IPS DF 19.7 (cell line): ENCODE measurements at places on chromosomes 7 and 10.

- DNase-seq, result no peak
These were observed 35.8 kb downstream of the MINDY3 start for GRCh38 chr10:15824498-15824897.

DNA sequence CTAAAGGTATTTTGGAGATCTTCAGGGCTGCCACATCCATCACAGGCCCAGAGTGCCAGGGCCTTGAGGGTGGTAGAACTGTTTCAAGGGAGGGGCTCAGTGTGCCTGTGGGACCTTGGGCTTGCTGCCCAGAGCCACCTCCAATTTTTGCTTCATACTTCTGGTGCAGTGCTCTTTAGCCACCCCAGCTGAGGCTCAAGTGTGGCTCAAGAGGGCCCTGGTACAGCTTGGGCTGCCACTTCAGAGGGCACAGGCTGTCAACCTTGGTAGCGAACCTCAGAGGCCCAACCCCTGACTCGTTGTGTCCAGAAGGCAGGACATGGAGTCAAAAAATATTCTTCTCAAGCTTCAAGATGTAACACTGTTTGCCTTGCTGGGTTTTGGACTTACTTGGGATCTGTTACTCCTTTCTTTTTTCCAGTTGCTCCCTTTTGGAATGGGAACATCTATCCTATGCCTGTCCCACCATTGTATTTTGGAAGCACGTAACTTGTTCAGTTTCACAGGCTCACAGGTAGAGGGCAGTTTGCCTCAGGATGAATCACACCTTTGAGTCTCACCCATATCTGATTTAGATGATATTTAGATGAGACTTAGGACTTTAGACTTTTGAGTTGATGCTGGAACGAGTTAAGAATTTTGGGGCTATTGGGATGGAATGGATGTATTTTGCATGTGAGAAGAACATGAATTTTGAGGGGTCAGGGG lies 224.8 kb downstream of the RPS24 start:
- DNase-seq, result no peak

DNA sequence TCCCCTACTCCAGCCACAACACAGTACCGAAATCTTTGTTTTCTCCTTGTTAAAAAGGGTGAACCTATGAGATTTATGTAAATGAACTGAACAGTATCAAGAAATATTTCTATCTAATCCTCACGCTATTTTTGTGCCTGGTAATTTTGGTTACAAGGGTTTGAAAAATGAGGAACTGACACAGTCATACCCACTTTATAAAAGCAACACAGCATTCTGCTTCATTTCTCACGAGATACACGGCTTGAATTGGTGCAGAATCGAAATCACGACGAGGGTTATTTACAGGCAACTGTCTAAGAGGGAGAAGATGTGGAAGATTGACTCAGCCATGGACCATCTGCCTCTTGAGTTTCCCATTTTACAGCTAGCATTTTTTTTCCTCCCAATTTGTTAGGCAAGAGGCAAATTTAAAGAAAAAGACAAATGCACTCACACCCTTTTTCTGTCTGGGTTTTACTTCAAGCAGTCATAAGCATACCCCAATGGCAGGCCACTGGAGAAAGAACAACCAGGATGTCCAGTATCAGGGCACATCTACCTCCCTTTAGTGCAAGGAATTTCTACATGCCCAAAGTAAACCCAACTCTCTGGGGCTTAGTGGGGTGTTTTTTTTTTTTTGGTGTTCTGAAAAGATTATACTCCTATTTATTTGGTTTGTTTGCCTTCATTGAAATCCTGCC lies 108.1 kb downstream of the ITGB8 start:
- DNase-seq, result no peak

DNA sequence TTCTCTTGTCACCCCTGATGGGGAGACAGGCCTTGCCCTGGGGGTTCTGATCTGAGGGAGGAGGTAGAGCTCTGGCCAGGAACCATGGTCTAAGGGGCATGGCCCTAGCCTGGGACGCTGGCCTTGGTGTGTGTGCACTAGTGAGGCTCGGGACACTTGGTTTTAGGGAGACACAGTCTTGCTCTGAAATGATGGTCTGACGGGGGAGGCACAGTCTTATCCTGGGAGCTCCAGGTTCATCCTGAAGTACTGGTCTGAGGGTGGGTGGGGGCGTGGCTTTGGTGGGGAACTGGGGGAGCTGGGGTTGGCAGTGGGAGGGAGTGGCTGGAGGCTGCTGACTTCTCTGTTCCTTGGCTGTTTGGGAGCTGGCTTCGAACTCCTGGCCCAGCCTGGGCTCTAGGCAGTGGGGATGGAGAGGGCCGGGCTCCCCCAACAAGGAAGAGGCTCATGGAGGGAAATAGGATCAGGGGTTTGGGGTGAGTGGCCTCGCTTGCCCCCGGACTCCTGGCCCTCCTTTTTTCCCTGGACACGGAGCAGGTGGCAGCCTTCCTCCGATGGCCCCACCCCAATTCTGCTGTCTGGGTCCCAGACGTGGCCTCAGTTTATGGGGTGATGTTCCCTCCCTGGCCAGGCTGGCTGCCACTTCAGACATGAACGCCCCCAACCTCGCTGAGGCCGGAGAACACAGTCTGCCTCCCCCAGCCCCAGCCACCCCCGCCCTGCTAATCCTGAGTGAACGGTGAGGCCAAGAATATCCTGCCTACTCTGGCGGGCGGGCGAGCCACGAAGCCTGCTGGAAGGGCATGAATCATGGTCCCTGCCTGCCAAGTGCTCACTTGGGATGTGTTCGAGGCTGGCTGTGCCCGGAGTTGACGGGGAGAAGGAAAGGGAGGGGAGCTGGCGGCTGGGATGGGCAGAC lies 43.5 kb downstream of the TMEM270 start:
- DNase-seq, result no peak

DNA sequence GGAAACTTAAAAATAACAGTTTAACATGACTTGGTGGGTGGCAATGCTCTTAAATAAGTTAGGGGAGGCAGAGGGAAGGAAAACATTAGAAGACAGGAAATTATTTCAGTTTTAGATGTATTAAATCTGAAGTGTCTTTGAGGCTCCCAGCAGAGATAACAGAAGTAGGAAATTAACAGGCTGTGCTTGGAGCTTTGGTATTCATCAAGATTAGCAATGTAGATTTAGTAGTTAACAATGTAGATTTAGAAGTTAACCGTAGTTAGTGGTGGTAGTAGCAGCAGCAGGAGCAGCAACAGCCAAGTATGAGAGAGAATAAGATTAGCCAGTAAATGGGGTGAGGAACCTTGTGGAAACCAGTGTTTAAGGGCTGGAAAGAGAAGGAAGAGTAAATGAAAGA lies 48.7 kb upstream of the UBN2 start:
- peak; percentile 64 for DNase-seq

- no peak for DNase-seq
These were observed 514.7 kb downstream of the GRID1 start for GRCh38 chr10:85851934-85852333.

DNA sequence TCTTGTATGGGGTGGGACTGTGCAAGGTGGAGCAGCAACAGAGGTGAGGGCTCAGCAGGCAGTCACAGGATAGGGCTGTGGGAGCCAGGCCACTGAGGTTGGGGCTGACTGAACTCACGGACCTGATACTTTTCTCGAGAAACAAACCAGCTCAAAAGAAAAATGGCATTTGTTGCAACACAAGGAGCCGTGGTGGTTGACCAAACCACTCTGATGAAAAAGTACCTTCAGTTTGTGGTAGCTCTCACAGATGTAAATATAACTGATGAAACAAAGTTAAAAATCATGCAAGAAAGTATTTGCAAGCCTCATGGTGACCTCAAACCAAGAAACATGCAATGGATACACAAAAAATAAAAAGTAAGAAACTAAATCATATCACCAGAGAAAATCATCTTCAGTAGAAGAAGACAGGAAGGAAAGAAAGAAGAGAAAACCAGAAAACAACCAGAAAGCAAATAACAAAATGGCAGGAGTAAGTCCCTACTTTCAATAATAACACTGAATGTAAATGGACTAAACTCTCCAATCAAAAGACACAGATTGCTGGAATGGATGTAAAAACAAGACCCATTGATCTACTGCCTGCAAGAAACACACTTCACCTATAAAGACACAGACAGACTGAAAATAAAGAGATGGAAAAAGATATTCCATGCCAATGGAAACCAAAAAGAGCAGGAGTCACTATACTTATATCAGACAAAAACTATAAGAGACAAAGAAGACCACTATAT lies 48.9 kb upstream of the DUSP5 start:
- DNase-seq, result no peak

- no peak for DNase-seq
These were observed 34.9 kb downstream of the FRMPD2 start for GRCh38 chr10:48239618-48240017.

GRCh38 chr10:130928306-130928705 lies 383.2 kb downstream of the TCERG1L start:
- no peak for DNase-seq

GRCh38 chr7:45112648-45113047 lies 1.2 kb upstream of the TBRG4 start:
- DNase-seq, result no peak

- peak; percentile 47 for DNase-seq
These were observed 58.6 kb downstream of the PROSER2 start for GRCh38 chr10:11881477-11882417.

GRCh38 chr10:44993226-44993921 lies 7.3 kb upstream of the ZNF22 start:
- no peak for DNase-seq

DNA sequence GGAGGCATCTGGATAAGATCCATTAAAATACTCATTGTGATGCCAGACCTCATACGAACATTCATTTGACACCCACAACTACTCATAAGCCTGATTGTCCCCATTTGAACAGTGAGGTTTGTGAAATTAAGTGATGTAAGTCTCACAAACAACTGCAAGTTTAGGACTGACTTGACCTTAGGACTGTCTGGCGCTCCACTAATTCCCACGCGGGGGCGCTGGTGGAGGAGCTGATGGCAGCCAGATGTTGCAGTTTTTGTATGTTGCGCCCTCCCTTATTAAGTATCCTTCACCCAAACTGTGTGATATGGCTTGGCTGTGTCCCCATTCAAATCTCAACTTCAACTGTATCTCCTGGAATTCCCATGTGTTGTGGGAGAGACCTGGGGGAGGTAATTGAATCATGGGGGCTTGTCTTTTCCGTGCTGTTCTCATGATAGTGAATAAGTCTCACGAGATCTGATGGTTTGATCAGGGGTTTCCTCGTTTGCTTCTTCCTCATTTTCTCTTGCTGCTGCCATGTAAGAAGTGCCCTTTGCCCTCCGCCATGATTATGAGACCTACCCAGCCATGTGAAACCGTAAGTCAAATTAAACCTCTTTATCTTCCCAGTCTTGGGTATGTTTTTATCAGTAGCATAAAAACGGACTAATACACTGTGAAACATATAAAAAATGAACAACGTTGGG lies 20.3 kb upstream of the TIAL1 start:
- no peak for DNase-seq

DNA sequence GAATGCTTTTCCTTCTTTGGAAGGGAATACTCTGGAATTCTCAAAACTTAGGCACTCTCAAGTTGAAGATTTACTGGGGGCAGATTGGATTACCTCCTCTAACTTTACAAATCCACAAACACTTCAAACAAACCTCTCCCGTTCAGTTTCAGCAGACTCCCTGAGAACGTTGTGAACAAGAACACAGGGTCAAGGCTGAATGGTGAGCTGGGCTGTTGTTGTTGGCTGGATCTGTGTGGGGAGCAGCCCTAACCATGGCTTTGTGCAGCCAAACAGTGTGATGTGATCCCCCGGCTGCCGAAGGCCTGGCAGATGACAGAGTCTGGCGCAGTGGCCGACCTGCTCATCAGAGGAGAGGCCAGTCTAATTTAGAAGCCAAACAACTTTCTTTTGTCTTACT lies 93.1 kb downstream of the BMPER start:
- DNase-seq, result no peak

- DNase-seq, result no peak
These were observed 103.4 kb downstream of the ITIH5 start for GRCh38 chr10:7563368-7563767.

DNA sequence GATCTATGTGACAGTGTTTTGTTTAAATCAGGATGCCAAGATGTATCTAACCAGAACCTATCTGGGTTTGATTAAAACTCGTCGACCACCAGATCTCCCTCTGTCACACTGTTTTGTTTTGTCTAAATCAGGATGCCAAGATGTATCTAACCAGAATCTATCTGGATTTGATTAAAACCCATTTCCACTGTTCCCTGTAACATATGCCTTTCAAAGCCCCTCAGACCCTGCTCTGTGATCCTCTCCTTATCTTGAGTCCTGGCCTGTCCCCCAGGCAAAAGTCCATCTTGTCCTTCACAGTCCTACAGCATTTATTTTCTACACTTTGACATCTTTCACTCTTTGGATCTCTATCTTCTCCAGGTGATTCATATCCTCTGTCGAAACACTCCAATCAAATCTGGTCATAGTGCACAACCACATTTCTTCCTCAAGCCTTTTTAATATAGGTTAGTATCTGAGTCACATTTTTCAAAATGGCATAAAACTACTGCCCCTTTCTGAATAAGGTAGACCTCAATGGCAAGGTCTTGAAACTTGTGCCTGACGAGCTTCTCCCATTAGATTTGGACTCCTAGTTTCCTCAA lies 32.5 kb downstream of the ERLIN1 start:
- no peak for DNase-seq

DNA sequence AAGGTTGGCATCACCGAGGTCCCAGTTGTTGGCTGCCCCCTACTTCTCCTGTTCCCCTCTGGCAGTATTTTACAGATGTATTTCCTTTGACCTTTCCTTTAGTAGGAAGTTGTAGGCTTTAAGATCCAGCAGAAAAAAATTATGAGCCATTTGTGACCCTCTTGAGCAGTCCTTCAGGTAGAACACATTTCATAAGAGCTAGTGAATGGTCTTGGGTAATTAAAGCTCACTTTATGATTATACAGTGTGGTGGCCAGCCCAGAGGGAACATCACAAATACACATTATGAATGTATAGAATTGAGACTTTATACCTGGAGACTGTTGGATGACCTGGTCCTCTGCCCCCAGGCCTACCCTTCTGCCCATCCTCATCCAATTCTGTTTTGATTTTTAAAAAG lies 57.0 kb downstream of the KAT6B start:
- no peak for DNase-seq
